ENCODE measurements at places on chromosomes 7 and 10. TPM values are rescaled to one million over a fixed set of nuclear protein-coding genes. Genes with fewer than 3 reads are reported as not detected.

DNA sequence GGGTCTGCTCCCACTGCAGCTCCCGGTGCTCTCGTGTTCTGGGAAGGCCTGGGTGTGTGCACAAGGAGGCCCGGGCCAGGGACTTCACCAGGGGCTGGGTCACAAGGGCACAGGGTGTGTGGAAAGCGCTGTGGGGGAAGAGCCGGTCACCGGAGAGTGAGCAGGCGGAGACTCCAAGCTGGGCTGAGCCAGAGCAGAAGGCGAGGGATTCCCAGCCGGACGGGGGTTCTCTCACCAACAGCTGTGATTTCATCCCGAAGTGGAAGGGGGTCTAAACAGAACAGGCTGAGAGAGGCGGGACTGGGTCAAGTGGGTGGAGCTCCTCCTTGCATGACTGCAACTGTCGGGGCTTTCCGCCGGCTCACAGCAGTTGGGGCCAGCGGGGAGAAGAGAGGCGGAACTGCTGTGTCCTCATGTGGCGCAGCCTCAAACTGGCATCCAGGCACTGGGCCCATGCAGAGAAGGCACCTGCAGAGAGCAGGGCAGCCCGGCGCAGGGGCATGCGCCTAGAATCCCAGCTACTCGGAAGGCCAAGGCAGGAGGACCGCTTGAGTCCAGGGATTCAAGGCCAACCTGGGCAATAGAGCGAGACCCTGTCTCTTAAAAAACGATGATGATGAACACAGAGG is 7.6 kb upstream of the ORAI2 start:
- DNase-seq = no peak
- peaks cover 2% of the 10 kb centered on the region for H3K36me3 ChIP-seq
- no peak overlapping the region for H3K27ac ChIP-seq
- no peak overlapping the region for H3K4me3 ChIP-seq

DNA sequence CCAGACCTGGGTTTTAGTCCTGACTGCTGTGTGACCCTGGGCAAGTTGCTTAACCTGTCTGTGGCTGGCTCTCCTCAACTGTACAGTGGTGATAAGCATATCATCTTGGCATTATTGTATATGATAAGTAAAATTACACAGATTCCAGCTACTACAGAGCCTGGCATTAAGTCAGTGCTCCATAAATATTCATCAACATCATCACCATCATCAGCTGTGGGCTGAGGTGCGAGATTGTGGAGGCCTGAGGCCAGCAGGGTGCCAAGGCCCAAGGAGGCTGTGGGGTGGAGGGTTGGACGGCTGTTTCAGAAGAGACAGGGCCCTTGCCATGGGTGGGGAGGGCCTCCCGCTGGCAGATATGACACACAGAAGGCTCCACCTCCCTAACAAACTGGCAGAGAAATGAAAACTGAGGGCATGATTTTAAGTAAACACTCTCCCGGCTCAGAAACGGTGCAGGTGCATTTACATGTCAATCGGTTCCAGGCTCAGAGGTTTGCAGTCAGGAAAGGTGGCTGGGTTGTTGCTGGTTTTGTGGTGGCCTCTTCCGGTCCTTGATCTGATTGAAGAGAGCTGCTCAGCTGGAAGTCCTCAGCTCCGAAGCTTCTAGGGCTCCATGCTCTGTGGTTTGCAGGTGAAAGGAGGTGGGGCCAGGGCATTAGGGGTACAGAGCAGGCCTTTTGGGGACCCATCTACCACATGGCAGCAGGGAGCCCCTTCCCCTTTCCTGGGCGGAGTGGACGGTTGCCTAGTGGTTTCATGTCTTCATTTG is 10.2 kb downstream of the CRYGN start:
- H3K4me3 ChIP-seq = no peak overlapping the region
- no peak for DNase-seq
- H3K27me3 ChIP-seq = no peaks in the 10 kb centered on the region

DNA sequence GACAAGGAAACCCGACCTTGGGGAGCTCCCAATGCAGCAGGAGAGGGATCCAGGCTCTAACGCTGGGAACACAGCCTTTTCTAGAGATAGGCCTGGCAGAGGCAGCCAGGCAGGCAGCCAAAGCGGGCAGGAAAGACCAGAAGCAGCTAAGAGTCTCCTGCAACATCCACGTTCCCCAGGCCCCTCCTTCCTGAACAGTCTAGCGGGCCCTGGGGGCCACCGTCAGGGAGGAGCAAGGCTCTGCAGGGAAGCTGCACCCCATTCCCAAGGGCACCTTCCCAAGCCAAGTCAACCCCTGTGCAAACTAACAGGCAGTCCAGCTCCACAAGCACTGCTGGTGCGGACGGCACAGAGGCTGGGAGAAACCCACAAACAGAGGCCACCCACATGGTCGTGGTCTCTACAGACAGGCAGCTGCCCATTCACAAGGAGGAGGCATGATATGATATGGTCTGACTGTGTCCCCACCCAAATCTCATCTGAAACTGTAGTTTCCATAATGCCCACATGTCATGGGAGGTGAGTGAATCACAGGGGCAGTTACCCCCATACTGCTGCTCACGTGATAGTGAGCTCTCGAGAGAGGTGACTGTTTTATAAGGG is 115.7 kb downstream of the MAD1L1 start:
- no peaks in the 10 kb centered on the region for H3K27me3 ChIP-seq
- H3K4me3 ChIP-seq = no peak overlapping the region
- no peak for DNase-seq
- no peak overlapping the region for H3K27ac ChIP-seq

- H3K27ac ChIP-seq = no peak overlapping the region
- no peaks in the 10 kb centered on the region for H3K27me3 ChIP-seq
- peak; percentile 77 for DNase-seq
- H3K4me1 ChIP-seq = peaks cover 17% of the 10 kb centered on the region
Measured at GRCh38 chr10:76303682-76304316, 872.4 kb downstream of the LRMDA start.

DNA sequence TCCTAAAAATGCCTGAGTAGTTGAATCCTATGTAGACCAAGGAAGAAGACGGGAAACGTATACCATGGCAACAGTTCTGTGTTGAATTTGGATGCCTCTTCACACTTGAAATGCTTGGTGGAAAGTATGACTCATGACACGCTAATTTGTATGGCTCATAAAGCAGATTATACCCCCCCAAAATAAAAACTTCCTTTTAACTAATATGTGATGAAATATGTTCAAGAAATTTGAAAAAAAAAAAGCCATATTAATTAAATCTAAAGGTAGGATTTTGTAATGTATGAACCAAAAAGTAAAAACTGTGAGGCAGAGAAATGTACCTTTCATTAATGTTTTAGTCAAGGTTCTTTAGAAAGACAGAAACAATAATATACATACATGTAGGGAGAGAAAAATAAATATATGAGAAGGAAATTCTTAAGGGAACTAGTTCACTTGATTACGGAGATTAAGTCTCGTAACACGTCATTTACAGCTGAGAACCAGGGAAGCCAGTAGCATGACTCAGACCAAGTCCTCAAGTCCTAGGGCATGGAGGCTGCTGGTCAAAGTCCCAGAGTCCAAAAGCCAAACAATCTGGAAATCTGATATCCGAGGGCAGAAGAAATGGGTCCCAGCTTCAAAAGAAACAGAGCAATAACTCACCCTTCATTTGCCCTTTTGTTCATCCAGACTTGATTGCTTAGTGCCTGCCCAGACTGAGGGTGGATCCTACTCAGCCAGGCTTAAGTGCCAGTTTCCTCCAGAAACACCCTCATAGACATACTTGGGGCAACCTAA is 485.1 kb downstream of the SEMA3D start:
- H3K4me3 ChIP-seq = no peak overlapping the region
- DNase-seq = peak; percentile 99
- no peaks in the 10 kb centered on the region for H3K27me3 ChIP-seq
- no peaks in the 10 kb centered on the region for H3K36me3 ChIP-seq

DNA sequence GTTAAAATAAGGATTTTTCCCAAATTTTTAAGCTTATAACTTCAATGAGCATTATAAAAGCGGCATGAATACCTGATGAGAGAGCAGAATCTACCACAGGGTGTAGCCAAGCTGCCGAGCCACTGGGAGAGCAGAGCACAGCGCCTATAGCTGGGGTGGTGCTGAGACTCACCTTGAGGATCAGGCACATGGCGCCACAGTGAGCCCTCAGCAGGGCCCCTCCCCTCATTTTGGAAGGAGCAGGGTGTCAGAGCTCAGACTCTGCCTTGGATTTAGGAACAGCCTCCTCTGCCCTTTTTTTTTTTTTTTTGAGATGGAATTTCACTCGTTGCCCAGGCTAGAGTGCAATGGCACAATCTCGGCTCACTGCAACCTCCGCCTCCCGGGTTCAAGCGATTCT is 118.6 kb downstream of the SRPK2 start:
- H3K36me3 ChIP-seq = no peaks in the 10 kb centered on the region
- H3K27me3 ChIP-seq = no peaks in the 10 kb centered on the region
- no peak overlapping the region for H3K27ac ChIP-seq
- DNase-seq = no peak

DNA sequence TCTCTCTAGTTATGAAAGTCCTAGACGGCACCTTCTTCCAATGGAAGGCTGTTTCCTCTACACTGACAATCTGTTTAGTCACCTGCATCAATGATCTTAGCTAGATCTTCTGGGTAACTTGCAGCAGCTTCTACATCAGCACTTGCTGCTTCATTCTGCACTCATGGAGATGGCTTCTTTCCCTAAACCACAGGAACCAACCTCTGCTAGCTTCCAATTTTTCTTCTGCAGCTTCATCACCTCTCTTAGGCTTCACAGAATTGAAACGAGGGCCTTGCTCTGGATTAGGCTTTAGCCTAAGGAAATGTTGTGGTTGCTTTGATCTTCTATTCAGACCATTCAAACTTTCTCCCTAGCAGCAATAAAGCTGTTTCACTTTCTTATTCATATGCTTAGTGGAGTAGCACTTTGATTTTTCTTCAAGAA is 24.6 kb downstream of the NAMPT start:
- no peak overlapping the region for H3K4me3 ChIP-seq
- H3K27me3 ChIP-seq = no peaks in the 10 kb centered on the region
- H3K27ac ChIP-seq = no peak overlapping the region
- H3K36me3 ChIP-seq = peaks cover 17% of the 10 kb centered on the region
- H3K4me1 ChIP-seq = no peaks in the 10 kb centered on the region
- DNase-seq = peak; percentile 65

DNA sequence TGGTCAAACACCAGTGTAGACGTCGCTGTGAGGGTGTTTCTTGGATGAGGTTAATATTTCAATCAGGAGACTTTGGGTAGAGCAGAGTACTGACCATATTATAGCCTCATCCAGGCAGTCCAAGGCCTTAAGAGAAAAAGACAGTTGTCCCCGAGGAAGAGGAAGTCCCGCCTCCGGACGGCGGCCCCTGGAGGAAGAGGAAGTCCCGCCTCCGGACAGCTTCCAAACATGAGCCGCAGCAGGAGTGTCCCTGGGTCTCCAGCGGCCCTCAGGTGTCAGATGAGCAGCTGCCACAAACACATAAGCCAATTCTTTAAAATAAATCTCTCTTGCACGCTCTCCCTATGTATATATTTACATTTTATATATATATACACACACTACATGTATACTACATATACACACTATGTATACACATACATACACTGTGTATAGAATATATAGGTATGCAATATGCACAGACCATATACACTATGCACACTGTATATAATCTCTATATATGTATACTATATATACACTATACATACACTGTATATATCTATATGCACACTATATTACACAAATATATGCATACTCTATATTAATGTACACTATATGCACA is 37.5 kb downstream of the PWWP2B start:
- H3K27ac ChIP-seq = no peak overlapping the region
- no peaks in the 10 kb centered on the region for H3K27me3 ChIP-seq
- DNase-seq = no peak
- H3K4me1 ChIP-seq = no peaks in the 10 kb centered on the region

The CRCP gene
- total RNA-seq = 26.8 TPM

The SEMA4G gene
- total RNA-seq = 5.9 TPM

The SCIN gene
- total RNA-seq = 0.27 TPM

The SCART1 gene
- 0.50 TPM for total RNA-seq

The CACNA2D1 gene
- total RNA-seq = 65.4 TPM
